ENCODE measurements at places on chromosomes 12 and 14.

DNA sequence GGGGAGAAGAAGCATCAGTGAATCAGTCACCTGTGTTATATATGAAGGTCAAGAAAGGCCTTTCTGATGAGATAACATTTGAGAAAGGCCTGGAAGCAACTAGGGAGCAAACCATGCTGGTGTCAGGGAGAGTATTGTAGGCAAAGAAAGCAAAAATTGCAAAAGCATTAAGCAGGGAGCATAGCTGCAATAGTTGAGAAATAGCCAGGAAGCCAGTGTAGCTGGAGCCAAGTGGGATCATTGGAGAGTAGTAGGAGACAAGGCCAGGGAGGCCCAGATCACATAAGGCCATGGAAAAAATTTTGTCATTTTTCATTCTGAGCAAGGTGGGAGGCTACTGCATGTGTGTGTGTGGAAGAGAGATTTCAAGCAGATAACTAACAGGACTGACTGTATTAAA lies 18.8 kb upstream of the MAGOHB start:
- DNase-seq, result no peak

- no peak for DNase-seq
Observed at GRCh38 chr12:6231359-6232268, 31.4 kb downstream of the CD9 start.

- no peak for DNase-seq
Observed at GRCh38 chr12:132467511-132467910, 22.4 kb upstream of the FBRSL1 start.

DNA sequence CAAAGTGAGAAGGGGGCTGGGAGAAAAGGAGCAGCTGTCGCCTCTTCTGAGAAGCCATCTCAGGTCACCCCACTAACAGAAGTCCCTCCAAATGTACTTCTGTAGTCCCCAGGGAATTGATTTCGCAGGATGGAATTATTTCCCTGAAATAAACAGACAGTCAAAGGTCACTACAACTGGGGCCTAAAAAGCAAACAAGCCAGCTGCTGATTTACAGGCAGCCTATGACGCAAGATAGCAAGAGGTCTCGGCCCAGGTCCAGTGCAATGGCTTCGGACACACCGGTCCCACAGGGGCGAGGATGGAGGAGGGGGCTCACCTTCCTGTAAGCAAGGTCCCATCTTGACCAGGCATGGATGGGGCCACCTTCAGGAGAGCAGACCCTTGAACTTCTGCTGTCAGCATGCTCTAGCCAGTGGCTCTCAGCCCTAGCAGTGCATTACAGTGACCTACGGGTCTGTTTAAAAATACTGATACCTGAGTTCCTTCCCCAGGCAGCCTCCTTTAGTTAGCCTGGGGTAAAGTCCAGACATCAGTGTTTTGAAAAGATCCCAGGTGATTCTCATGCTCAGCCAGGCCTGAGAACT lies 18.1 kb downstream of the NUAK1 start:
- no peak for DNase-seq

DNA sequence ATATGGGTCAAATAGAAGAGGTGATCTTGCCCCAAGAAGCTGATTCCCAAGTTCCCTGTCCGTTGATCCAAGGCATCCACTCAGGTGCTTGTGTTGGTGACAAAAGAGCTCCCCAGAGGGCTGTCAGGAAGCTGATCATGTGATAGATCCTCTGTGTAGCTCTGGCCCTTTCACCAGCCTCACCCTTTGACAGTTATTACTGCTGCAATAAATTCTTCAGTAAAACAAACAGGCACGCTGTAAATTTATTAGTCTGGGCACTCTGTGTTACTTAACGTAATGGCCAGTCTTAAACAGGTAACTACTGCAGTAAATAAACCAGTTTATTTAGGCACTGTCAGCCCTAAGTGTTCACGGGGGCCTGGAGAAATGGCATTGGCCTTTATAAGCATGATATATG lies 473.9 kb downstream of the BCL11B start:
- DNase-seq, result no peak

DNA sequence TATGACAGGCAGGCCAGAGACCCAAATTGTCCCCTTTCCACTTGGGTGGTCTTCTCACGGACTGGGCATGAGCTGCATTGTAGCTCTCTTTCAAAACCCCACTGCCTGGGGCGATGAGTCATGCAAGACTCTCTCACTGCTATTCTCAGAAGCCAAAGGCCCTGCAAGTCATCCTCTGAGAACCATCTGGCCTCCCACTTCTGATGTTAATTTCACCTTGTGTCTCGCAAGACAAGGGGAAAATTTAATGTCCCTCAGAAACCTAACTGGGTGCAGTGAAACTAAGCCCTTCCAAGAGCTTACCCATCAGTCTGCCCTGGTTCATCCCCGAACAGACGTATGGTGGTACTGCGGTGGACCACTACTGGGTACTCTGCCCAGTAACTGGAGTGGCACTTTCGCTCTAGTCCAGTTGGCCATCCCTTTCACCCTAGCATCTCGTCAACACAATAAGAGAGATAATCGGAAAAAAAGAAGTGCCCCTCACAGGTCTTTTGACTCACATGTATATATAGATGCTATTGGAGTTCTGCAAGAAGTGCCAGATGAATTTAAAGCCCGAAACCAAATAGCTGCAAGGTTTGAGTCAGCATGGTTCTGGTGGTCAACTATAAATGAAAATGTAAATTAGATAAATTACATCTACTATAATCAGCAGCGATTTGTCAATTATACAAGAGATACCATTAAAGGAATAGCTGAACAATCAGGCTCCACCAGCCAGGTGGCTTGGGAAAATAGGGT lies 31.3 kb upstream of the LALBA start:
- DNase-seq, result no peak

DNA sequence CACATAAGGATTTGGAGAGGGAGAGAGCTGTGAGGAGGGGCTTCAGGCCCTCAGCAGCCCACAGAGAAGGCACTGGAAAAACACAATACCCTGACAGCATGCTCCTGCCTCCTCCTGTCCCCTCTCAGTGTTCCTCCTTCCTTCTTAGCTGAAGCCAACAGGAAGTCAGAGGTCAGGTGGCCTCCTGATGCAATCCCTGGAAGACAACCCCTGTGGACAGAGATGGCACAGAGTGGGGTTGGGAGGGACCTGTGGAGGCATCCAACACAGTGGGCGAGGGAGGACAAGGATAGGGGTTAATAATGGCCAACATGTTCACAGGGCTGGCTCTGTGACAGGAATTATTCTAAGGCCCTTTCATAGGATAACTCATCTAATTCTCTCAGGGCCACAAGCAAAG lies 15.4 kb upstream of the IFI27L2 start:
- no peak for DNase-seq

DNA sequence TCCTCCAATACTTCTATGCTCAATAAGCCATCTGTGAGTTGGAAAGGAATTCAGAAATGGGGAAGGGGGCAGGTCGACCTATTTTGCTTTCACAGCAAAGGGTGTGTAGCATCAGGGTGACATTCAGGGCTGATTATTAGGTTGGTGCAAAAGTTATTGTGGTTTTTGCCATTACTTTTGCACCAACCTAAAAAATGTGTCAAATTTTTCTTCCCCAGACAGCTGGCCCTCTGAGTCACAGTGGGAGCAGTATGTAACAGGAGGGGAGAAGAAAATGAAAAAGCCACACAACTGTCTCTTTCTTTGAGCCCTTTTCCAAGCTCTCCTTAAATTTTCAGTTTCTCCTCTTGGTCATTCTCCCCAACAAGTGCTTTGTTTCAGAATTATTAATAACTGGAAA lies 47.1 kb upstream of the GZMB start:
- no peak for DNase-seq

DNA sequence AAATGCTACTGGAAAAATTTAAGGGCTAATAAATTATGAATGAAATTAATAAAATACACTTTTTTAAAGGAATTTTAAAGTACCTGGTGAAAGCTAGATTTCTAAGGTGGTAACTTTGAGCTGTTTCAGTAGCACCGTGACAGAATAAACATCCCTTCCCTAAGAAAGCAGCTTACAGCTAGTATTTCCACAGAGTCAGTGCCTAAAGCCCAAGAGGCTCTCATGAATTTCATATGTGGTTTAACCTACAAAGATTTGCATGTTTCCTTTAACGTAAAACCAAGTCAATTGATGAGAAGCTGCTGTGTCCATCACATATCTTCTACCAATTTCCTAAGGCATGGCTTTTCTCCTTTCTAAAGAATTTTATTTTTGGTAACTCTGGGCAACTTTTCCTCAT lies 56.8 kb downstream of the IFNG start:
- DNase-seq, result no peak

- DNase-seq, result no peak
Observed at GRCh38 chr14:36493761-36494160, 26.3 kb downstream of the NKX2-1 start.

DNA sequence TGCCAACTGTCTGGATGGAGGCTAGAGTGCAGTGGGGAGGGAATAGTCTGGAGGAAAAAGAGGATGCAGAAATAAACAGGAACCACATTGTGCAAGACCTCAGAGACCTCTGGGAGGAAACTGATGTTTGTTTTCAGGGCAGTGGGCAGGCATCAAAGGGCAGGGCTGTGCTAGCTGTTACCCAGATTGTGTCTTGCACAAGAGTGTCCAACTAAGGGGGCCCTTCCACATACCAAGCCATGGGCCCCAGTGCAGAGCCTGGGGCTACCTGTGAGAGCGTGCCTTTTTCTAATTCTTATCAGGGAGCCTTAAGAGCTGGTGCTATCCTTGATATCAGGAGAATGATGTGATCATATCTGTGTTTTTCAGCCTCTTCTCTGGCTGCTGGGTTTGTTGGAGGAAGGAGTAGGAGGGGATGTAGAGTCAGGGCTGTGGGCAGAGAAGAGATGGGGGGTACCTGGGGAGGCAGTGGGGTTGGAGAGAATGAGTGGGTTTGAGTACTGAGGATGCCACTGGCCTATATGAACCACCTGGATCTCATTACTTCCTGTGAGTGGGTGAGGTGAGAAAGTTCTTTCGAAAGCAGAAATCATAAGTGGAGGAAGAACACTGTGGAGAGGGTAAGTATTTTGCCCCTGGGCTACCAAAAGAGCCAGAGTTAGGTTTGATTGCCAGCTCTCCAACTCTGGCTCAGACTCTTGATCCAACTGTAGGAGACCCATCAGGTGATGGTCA lies 259.2 kb upstream of the CRY1 start:
- no peak for DNase-seq

- DNase-seq, result no peak
Observed at GRCh38 chr12:71726548-71726947, 28.1 kb upstream of the RAB21 start.

DNA sequence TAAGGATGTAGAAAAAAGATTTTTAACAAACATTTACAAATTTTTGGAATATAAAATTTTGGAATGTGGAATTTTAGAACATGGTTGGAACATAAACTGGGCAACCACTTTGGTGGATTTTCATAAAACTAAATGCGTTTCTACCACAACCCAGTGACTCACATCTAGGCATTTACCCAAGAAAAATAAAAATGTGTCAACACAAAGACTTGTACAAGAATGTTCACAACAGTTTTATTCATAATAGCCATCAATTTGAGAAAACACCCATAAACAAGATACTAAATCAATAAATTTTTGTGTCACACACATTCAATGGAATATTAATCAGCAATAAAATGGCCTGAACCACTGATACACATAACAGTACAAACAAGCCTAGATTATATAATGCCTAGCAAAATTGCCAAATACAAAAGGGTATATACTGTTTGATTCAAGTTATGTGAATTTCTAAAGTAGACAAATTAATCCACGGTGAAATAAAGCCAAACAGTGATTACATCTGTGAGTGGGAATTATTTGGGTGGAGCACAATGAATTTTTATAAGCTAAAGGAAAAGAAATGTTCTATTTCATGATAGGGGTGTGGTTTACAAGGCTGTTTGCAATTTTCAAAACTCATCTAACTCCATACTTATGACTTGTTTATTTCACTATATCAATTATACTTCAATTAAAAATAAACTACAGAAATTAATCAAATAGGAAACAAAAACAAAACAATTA lies 415.2 kb upstream of the OR4E1 start:
- no peak for DNase-seq

- DNase-seq, result no peak
Observed at GRCh38 chr14:91197631-91198030, 46.9 kb downstream of the GPR68 start.

DNA sequence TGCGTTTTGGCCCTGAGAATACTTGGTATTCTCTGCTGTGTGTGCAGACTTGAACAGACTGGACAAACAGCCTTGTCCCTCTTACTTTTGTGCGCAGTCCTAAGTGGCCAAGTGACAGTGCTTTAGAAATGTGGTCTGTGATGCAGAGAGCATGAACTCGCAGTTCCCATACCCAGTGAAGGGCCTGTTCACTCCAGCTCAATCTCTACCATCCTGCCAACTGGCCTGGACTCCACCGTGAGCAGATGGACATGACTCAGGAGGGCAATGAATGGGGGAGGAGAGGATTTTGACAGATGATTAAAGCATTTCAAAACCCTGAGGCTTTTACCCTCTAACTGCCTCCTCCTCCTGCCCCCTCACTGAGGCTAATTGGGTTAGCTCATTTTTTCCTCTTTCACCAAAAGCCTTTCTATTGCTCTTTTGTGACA lies 62.5 kb upstream of the PYGL start:
- DNase-seq, result no peak

GRCh38 chr12:10012630-10013330 lies 2.4 kb downstream of the CLEC12B start:
- DNase-seq, result no peak

- no peak for DNase-seq
Observed at GRCh38 chr12:89678225-89678624, 30.4 kb downstream of the ATP2B1 start.

GRCh38 chr14:83556065-83556464 lies 1973.9 kb upstream of the FLRT2 start:
- DNase-seq, result no peak

DNA sequence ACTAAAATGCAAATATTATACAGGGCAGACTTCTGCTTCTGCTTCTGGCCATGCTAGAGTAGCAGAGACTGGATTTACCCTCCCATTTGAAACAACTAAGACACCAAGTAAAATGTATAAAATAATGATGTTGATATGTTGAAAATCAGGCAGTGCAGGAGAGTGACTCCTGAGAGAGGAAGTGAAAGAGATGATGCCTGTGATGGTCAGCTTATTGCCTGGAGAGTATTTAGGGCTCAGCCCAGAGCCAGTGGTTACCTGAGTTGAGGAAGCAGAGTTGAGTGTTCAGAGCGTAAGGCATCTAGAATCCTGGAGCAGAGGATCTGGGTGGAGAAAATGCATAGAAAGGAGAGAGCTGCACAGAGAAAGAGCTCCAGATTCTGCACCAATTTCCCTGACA lies 131.8 kb upstream of the C14orf180 start:
- no peak for DNase-seq

- no peak for DNase-seq
Observed at GRCh38 chr12:51005671-51006070, 20.5 kb downstream of the SLC11A2 start.

DNA sequence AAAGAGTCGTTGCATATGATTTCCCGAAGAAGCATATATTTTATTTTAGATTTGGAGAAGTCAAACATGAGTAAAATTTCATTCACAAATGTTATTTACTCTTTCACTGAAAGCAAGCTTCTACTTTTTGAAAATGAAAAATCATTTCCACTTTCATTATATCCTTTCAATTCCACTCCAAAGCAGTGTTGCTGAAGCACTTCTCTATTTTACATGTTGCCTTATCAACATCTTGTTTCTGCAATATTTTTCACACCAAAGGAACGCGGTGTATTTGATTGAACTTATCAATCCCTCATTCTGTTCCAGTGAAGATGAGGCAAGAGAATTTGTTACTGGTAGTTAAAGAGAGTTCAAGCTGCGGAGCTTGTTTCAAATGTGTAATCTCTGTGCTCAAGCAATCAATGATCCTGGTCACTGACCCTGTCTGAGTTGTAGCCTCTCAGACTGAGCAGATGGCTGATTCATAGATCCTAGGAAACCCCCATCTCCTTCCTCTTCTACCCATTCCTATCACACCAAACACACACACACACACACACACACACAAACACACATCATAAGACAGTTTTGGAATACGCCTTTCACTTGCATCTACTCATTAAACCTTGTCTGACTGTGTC lies 236.2 kb upstream of the FLRT2 start:
- no peak for DNase-seq

Data from effector CD4-positive, alpha-beta T cell (primary cell).